ENCODE measurements at places on chromosomes 3 and 15.

- DNase-seq: no peak
Measured at GRCh38 chr3:186073641-186074040, 35.2 kb downstream of the ETV5 start.

DNA sequence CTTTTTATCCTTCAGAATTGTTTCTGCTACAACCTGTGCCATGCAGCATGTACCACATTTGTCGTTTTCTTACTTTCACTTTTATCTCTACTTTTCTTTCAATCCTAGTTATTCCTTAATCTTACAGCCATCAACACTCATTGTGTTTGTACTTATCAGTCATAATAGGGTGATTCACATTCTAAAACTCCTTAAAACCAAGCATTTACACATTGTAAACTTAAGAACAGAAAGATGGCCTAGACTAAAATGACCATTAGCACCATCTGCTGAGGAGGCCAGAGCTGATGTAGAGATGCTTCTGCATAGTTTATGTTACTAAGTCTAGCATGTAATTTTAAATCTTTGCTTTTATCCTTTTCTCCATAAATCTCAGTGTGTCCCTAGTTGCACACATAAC lies 25.5 kb downstream of the EIF2AK4 start:
- DNase-seq: no peak

DNA sequence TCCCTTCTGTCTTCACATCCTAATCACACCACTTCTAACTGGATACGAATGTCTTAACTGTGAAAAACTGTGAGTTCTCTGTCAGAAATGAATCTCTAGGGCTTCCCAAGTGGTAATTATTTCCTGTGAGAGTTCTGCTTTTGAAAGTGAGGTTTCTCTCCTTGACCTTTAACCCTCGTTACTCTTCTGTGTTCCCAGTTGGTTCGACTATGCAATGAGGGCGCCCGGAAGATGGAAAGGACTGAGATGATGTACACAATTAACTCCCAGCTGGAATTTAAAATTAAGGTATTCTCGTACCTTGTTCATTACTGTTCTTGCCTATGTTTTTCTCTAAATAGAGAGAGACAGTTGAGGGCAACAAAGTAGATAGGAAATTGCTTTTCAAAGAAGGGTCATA lies 96.5 kb downstream of the ARHGEF26 start:
- no peak for DNase-seq

GRCh38 chr3:45106874-45107273 lies 39.3 kb downstream of the CDCP1 start:
- no peak for DNase-seq

- no peak for DNase-seq
Measured at GRCh38 chr3:14460342-14461005, 58.1 kb downstream of the SLC6A6 start.

DNA sequence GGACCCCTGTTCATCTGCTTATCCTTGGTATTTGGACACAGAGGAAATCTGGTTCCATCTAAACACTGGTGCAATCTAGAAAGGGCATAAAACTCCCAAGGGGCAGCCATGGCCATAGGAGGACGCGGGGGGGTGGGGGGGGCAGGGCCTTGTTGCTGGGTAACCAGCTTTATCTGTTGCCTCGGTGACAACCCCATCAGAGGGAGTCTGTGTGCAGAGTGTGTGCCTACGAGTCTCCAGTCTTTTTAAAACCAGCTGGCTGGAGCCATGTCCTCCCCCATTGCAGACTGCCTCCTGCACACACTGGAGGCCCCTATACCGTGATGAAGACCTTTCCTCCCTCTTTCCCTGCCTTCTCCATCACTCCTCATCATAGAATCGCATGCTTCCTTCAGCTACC lies 26.4 kb upstream of the CORO2B start:
- DNase-seq: no peak

GRCh38 chr15:95458721-95459120 lies 871.8 kb upstream of the NR2F2 start:
- no peak for DNase-seq

DNA sequence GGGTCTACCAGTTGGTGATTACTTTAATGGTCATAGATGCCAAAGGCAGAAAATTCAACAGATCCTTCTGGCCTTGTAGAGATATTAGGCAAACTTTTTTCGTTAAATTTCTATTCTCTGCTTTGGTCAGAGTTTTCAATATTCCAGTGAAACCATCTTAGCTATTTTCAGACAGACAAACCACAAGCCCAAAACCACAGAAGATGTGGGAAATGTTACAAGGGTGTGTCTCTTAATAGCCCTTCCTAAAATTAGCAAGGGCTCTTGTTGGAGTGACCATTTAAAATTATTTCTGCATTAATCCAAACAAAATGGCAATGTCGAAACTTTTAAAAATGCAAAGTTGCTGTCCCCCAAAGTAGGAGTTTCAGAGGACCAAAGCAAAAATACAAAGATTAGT lies 102.8 kb downstream of the ARRDC4 start:
- DNase-seq: no peak

DNA sequence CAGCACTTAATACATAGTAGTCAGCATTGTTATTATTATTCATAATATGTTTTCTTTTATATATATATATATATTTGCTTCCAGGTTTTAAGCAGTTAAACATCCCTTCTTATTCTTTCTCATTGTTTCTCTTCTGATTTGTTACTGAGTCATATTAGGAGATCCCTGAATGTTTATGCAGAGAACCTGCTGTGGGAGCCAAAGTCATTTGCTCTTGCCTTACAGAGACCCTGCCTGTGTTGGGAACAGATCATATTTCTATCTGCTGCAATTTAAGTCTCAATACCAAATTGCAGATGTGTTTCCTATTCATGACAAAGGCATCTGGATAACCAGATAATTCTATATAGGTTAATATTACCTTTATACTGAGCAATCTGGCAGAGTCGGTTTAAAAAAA lies 323.0 kb upstream of the UMPS start:
- DNase-seq: no peak

- DNase-seq: no peak
Measured at GRCh38 chr3:100265016-100265415, 4.2 kb downstream of the TBC1D23 start.

GRCh38 chr15:53034767-53035245 lies 244.7 kb upstream of the ONECUT1 start:
- DNase-seq: no peak

DNA sequence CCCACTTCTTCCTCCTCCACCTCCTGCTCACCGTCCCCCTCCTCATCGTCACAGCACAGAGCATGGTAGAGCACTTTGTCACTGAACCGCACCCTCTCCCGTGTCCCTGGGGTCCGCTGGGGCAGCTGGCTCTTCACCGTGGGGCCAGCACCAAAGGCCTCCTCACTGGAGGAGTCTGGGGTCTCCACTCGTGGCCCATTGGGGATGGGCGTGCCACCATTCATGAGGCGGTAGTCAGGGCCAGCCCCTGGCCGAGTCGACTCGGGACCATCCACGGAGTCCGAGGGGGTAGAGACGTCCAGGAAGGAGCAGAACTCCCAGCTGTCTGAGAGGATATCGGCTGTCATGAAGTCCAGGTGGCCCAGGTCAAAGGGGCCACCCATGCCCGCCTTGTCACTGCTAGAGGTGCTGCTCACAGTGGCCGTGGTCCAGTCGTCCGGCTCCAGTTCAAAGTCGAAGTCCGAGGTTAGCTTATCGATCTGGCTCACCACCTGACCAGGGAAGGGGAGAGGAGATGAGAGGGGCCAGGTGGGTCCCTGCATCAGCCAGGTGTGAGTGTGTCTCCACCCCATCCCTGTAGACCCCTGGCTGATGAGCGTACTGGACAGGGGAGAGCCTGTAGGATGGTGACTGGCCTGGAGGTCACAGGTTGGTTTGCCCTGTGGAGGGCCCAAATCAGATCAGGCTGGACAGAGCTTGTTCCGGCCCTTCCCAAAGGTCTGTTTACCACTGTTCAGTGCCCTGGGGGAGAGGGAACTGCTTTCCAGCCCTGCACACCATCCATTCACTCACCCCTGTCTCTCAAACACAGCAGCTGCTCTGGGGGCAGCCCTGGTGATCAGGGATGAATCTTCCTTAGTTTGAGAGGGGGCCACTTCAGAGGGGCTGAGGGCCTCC lies 12.8 kb downstream of the INSYN1 start:
- no peak for DNase-seq

DNA sequence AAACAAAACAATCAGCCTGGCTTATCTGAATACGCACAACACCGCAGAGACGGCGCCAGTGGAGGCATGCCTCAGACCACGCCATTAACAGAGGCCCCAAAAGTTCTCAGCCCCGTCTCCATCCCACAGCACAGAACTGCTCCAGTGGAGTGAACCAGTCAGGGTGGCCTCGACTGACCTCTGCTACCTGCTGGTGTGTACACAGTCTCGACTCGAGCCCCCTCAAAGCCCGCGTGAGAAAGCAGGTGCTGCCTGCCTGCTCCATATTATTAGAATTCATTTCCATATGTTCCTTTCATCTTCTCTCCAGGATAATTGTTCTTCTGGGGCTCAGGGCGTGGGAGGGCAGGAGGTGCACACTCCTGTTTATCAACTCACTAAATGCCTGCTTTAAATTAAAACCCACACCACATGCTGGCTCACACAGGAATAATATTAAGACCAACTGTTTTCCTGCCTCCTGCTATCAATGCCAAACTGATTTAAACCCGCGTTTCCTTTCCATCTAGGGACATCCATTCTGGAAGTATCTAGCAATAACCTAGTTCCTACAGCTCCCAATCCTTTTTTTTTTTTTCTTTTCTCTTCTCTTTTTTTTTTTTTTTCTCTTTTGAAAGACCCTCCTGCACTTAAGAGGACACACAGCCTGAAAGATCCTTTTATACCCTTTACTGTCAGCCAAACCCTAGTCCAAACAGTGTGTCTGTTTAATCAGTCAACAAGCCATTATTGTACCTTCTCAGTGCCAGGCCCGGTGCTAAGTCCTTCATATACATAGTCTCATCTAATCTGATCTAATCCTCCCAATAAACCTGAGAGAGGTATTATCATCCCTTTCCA lies 101.2 kb downstream of the TLE3 start:
- DNase-seq: no peak

DNA sequence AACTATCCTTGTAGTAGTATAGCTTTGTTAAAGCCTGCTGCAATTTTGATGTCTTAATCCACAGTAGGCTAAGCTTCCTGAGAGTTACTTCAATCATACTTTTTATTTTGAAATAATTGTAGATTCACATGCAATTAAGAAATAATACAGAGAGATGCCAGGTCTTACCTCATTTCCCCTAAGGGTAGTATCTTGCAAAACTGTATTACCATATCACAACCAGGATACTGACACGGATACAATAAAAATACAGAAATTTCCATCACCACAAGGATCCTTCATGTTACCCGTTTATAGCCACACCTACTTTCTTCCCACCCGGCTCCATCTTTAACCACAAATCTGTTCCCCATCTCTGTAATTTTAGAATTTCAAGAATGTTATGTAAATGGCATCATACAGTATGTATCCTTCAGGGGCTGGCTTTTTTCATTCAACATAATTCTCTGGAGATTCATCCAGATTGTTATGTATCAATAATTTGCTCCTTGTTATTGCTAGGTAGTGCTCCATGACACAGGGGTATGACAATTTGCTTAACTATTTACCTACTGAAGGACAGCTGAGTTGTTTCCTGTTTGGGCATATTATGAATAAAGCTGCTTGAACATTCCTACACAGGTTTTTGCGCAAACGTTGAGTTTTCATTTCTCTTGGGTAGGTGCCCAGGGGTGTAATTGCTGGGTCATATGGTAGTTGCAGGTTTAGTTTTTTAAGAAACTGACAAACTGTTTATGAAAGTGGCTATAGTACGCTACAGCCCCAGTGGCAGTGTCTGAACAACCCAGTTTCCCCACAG lies 21.6 kb downstream of the BDH1 start:
- DNase-seq: no peak

DNA sequence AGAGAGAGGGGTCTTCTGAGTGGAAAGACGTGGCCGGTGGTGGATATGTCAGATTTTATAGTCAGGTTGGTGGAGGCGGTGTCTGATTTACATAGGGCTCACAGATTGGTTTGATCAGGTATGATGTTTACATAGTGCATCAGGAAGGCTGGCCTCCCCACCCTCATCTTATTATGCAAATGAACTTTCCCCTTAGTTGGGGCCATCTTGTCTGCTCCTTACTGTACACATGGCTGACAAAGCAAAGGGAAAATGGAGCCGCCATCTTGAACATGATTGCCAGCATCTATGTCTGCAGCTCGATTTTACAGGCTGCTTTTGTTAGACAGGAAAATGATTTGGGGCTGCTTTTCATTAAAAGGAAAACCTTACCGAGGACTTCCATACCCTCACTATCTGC lies 19.9 kb downstream of the SQOR start:
- no peak for DNase-seq

- no peak for DNase-seq
Measured at GRCh38 chr3:127457094-127457475, 133.4 kb downstream of the TPRA1 start.

GRCh38 chr3:54988302-54988837 lies 60.5 kb upstream of the LRTM1 start:
- no peak for DNase-seq

DNA sequence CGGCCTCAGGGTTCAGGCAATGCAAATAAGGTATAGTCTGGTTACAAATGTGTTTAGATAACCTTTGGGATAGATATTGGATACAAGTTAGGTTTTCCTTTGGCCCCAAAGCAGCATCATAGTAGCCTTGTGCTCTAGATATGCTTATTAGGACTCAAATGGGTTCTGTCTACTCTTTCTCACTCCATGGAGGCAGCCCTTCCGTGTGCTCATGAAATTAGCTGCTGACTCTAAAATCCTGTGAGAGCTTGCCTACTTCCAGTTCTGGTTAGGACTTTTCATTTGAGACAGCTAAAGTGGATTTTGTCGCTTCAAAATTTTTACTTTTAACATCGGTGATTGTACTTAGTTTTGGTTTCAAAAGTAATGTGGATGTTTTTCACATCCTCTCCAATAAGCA lies 1.6 kb downstream of the CDV3 start:
- no peak for DNase-seq

GRCh38 chr3:10375296-10376053 lies 54.6 kb upstream of the SEC13 start:
- DNase-seq: no peak

GRCh38 chr15:65312400-65312916 lies 8.0 kb downstream of the RNU5B-1 start:
- DNase-seq: no peak

DNA sequence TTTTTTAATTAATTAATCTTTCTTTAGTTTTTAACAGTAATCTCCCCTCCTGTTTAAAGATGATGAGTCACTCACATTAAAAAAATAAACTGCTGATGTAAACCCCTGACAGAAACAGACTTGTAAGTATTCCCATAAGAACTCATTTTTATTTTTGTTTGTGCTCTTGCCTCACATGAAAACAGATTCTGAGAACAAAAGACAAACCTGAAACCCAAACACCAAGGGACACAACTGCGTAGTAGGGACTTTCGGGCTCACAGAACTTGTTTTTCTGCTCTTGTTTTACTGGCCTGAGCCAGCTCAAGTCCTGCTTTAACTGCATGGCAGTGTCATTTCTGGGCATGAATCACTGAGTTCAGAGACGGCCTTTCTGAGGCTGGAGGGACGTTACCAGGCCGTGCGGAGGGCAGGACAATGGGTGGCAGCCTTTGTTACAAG lies 600.8 kb downstream of the FOXP1 start:
- no peak for DNase-seq
